ENCODE measurements at places on chromosomes 3 and 15.

DNA sequence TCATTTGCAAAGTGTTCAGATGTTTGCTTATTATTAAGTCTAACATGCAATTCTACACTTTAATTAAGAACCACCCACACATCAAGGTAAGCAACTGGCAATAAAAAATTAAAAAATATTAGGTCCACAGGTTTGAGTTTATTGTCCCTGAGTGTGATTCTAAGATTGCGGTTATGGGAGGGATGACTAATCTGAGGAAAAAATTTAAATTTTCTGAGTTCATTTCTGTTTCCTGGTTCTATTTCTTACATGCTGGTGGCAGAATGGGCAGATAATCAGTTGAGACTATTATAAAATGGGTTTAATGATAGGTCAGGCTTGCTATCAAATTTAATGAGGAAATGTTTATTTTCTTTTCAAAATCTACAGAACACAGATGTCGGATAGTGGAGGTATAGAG is 105.9 kb downstream of the TP63 start:
- DNase-seq, result no peak

- DNase-seq, result no peak
Measured at GRCh38 chr15:80984856-80985255, 4.8 kb downstream of the MESD start.

DNA sequence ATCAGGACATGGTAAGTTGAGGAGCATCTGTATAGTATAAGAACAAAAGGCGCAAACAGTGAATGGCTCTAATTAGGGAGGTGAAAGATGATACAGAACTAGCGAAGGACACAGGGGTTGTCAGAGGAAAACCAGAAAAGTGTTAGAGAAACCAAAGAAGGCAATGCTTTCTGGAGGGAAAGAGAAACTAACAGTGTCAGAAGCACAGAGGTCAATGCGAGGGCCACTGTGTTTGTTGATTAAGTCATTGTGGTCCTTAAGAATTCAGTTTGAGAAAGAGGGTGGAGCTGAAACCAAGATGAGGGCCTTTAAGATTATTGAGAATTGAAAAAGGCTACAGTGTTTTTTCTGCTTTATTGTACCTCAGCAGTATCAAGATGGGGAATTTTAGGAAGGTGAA is 28.8 kb downstream of the ATG7 start:
- DNase-seq, result no peak

DNA sequence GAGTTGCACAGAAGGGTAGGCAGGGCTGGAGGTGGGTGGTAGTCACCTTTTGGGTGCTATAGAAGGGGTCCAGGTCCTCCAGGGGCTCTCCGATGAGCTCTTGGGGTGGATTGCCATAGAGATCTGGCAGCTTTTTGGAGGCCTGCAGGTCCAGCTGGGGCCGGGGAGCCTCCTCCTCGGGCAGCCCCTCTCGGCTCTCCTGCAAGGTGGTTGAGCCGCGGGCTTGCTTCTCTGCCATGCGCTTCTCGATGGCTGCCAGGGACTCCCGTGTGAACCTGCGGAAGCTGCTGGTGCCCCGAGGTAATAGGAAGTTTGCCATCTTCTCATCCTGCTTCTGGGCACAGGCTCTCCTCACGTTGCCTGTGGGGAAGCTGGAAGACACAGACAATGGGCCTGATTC is 16.5 kb downstream of the SCN5A start:
- DNase-seq, result no peak

- DNase-seq, result peak; percentile 66
Measured at GRCh38 chr15:71329497-71330260, 214.4 kb downstream of the THSD4 start.

All from kidney epithelial cell (primary cell).